ENCODE measurements at places on chromosomes 4 and X.

DNA sequence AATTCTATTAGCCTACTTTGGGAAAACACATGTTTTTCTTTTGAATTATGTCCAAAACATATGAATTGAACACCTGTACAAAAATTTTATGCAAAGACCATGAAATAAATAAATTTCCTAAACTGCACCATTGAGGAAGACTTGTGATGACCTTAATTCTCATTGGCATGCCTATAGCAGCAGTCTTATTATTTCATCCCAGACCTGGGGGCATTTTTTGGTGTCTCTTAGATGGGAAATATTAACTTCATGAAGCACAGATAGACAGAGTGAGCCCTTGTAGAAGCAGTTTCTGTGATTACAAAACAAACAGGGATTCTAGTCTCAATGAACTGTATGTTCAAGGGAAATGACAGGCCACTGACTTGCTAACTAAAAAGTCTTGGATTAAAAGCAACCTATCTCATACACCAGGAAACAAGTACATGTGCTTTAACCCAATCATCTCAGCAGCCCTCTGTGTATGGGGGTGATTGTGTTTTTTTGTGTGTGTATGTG is 32.0 kb upstream of the HPGD start:
- no peak for DNase-seq

DNA sequence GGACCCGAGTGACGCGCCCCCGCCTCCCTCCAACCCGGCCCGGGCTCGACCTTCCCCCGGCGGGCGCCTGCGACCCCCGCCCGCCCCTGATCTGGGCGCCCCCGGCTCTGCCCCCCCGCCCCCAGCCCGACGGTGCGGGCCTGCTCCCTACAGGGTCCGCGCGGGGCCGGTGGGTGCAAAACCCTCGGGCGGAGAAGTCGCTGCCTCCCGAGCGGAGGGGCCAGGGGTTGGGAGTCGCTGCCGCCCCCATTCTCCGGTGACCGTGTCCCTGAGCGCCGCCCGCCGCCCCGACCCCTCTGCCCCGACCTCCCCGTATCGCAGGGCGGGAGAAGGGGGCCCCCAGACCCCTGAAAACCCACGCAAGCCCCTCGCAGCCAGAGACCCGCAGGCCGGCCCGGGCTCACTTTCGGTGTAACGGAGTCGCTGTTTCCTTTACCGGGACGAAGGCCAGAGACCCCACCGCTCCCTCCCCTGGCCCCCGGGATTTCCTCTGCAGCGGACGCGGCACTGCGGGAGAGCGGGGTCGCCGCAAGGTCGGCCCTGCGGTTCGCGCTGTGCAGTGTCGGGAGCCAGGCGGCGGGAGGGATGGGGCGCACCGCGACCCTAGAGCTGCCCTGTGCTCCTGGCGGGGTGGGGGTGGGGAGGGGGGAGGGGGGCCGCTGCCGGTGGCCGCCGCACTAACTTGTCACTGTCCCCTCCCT is 729 bp upstream of the CPLX1 start:
- DNase-seq: no peak

GRCh38 chr4:173924561-173924960 is 358.9 kb downstream of the FBXO8 start:
- DNase-seq: no peak

- no peak for DNase-seq
These were observed 213.6 kb downstream of the HTR2C start for GRCh38 chrX:114797494-114797893.

DNA sequence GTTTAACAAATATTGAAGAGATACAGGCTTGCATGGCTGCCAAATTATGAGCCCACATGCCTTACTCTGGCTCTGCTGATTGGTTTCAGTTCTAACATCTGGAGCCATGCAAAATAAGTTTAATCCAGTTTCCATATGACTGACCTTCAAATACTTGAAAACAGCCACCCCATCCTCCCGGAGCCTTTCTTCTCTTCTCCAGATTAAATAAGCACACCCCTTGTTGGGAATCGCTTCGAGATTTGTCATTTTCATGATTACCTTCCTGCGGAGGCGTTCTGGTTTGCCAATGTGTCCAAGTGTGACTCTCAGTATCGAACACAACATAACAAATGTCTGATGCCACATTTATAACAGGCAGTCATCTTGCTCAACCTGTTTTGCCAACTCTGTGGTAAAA is 101.6 kb upstream of the JADE1 start:
- DNase-seq: no peak

DNA sequence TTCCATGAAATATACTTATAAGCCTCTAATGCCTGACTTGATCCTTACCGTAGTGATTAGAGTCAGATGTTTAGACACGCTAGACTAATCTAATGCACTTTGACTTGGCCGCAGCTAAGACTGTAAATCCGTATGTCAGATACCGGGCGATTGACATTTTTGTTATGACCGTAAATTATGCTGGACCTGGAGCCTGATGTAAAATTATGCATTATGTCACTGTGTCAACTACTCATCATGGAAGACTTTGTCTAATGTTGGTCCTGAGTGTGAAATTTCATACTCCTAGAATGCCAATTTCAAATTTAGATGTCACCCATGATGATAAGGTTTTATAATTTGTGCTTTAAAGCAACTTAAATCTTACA is 123.6 kb upstream of the LIMCH1 start:
- DNase-seq: no peak

DNA sequence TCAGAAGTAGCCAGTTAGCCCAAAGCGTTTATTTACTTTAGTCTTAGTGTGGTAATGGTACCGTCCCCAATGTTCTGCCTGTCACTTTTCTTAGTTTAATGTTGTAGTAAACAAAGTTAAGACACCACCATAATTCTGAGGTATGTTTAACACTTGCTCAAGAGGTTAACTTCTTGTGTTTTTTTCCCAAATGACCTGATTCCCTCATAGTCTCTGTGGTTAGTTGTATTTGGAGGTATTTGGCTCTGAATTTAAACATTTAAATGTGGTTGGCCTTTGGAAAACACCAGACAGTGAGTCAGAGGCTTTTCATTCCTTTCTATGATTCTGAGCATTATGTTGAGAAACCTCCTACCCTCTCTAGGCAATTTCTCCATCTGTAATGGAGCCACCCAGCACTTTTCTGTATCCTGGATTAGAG is 47.9 kb downstream of the CXCL1 start:
- no peak for DNase-seq

DNA sequence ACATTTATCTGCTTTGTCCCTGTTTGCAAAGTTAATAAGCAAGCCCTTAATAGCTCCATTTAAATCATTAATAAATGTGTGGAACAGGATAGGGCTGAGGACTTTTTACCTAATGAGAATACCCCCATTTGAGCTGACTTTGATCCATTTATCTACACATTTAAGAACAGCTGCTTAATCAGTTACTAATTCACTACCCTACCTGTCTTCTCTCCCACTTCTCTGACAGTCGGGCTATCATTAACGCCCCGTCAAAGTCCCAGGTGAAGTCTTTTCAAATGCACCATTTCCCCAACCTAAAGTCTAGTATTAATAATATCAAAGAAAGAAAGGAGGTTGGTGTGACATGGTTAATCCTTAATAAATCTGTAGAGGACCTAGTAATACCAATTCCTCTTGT is 57.2 kb upstream of the NAP1L5 start:
- no peak for DNase-seq

DNA sequence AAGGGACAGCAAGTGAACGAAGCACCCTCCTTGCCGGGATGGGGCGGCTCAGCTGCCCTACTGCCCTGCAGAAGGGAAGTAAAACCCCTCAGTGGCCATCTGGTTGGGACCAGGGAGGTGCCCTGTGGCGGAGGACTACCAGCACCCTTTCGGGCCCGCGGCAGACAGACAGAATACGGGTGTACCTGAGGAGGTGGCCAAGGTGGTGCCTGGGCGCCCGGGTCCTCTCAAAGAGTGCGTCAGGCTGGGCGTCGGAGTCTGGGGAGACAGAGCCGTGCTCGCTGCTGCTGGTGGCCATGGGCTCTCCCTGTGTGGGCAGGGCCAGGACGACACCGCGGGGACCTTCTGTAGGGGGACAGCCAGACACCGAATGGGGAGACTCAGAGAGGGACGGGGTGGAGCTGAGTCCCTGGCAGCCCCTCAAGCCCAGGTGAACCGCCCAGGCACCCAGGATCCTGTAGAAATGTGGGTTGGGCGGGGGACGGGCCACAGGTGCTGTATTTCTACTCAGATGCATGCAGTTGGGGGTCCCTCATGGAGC is 29.7 kb downstream of the PDHA1 start:
- DNase-seq: no peak

DNA sequence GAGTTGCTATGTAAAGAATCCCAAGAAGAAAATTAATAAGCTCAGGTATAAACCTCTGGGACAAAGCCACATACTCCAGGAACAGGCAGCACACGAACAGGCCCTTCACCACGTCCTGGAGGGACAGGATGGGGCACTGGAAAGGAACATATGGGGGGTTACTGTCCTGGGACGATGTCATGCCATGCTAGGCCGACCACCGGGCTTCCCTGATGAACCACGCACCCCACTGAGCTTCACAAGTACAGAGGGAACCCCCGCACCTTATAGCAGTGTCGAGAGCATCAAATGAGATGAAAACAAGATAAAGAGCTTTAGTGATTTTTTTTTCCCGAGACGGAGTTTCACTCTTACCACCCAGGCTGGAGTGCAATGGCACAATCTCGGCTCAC is 19.1 kb downstream of the NOP14 start:
- no peak for DNase-seq

- DNase-seq: no peak
These were observed 127.3 kb upstream of the CPEB2 start for GRCh38 chr4:14874990-14875389.

DNA sequence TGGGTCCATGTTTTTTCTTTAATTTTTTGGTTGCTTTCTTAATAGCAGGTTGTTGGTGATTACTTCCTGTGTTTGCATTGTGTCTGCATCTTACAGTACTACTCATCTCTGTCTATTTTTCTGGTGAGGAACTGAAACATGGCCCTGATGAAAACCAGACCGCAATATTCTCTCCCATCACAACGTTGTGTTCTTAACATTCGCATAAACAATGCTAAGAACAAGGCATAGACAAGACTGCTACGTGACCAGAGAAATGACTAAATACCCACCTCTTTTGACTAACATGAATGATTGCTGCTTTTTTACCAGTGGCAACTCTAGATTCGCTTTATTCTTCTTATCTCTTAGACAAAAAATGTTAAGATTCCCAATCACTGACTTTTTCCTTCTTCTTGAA is 179.1 kb downstream of the GC start:
- DNase-seq: no peak

DNA sequence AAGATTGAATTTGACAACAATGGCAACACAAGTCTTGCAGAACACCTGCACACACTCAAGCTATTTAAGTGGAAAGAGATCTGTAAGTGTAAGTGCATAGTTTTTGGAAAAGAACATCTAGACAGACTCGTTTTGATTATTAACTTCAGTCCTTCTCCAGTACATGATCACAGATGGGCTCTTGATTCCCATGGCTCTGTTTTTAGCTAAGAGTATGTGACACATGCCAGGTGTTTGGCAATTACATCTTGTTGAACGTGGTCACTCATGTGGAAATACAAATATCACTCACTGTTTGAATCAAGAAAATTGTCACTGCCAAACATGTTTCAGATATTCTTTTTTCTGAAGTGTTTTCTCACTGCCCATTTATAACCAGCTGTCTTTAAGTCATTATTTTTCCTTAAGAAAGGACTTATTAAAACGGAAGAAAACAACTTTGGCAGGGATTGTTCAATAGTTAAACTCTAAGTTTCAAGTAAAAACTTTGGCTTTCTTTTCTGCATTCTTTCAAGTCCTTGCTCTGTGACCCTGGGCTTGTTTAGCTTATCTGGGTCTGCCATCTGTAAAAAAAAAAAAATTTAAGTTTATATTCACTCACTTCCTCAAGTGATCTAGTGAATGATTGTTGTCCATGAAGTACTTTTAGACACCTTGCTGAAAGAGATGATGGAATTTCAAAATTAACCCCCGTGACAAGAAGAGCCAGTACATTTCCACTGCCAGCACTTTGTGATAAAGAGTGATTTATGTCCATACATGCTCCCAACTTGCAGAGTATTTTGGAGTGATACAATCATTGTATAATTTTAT is 125.4 kb downstream of the ATXN3L start:
- DNase-seq: no peak

DNA sequence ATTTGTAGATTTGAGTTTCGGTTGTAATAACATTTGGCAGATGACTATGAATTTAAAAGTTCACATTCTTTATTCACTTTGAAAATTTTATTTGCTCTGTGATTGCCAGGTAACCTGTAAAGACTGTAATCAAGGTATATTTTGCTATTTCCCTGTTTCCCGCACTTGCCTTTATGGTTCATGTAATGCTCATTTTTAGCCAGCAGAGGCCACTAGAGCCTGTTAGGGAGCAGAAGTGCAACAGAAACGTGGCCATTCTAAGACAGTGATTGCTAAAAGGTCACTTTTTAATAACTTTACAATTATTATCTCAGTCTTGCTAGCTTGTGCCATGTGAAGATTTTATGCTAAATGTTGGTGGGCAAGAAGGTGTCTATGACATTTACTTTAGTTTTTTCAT is 12.4 kb downstream of the YIPF6 start:
- DNase-seq: peak; percentile 9

DNA sequence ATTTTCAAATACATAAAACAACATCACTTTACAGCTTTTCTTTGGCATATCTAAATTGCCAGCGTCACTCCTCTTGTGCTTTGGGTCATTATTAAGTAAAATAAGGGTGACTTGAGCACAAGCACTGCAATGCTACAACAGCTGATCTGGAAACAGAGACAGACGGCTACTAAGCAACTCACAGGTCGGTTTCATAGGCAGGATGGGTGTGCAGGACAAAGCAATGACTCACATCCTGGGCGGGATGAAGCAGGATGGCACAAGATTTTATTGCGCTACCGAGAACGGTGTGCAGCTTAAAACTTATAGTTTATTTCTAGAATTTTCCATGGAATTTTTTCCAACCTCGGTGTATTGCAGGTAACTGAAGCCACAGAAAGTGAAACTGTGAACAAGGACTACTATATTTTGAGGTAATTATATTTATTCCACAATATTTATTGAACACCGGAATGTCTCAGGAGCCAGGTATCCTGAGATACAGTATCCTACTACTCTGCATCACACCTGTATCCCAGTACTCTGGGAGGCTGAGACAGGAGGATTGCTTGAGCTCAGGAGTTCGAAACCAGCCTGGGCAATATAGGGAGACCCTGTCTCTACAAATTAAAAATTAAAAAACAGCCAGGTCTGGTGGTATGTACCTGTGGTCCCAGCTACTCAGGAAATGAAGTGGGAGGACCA is 215.5 kb downstream of the APBB2 start:
- peak; percentile 9 for DNase-seq

- peak; percentile 59 for DNase-seq
These were observed 32.9 kb downstream of the HTT-AS start for GRCh38 chr4:3041192-3042142.

DNA sequence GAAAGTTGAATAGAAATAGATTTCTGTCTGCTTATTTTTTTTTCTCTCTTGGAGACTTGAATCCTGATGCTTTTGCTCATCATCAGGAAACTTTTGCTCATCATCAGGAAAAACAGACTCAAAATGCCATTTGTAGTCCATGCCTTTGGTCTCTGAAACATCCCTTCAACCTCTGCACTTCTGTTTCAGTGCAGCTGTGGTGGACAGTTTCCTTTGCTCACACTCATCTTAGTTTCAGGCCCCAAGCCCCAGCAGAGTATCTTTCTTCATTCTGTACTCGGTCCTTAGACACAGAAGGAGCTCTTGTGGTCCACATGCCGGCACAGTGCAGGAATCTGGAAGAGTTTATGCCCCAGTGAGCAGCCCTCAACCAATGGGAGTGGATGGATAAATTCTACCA is 337.9 kb downstream of the PPP3CA start:
- no peak for DNase-seq

All from CD4-positive, alpha-beta T cell treated with Interferon alpha-2 for 1 hour (primary cell).